Left kidney (tissue), 8 donors: ENCODE measurements at places on chromosomes 16 and 17. TPM values are rescaled to one million over a fixed set of nuclear protein-coding genes. Genes with fewer than 3 reads are reported as not detected.

DNA sequence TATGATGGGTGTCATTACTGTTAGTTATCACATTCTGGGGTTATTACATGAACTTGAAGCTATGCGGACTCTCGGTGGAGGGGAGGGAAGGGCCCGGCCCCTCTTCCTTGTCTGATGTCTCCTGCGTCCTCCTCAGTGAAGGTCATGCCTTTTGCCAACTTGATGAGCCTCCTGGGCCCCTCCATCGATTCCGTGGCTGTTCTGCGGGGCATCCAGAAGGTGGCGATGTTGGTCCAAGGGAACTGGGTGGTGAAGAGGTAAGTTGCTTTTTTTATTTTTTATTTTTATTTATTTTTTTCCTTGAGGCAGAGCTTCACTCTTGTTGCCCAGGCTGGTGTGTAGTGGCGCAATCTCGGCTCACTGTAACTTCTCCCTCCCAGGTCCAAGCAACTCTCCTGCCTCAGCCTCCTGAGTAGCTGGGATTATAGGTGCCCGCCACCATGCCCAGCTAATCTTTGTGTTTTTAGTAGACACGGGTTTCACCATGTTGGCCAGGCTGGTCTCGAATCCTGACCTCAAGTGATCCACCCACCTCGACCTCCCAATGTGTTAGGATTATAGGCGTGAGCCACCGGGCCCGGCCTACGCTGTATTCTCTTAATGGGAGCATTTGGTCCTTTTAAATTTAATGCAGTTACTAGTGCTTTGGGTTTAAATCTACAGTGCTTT is 21.6 kb downstream of the POLR3E start:
- no peak for DNase-seq

GRCh38 chr16:86554599-86554916 is 477 bp downstream of the MTHFSD start:
- DNase-seq, result peak; percentile 13

- no peak for DNase-seq
These were observed 27.1 kb downstream of the CDRT4 start for GRCh38 chr17:15440347-15440746.

- DNase-seq, result no peak
These were observed 9.8 kb downstream of the RHOT1 start for GRCh38 chr17:32152130-32152529.

DNA sequence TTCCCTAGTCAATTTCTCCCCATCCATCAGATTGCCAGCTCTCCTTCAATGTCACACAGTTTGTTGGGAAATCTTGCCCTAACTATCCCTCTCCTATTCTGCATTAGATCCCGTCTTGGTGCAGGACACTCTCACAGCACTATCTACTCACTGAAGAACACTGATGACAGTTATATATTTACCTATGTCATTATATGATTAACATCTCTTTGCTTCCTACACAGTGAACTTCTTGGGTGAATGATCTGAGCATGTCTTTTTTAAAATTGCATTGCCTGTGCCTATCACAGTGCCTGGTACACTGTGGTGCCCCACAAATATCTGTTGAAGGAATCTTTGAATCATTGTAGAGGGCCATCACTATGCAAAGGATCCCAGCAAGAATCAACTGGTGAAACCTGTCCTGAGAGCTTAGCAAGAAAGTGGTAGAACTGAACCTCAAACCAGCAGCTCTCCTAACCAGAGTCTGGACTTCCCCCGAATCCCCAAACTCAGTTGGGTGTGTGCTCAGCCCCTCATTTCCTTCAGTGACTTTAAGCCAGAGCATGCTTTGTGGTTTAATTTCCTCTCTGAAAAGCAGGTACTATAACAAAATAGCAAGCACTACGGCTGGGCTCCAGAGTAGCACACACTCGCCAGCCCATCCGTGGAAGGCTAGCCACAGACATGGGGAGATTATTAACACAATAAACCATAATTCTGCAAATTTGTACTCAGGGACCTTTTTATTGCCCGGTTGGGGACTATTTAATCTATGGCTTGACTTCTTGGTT is 680.7 kb upstream of the SALL1 start:
- DNase-seq, result no peak

- no peak for DNase-seq
These were observed 395.2 kb downstream of the WWOX start for GRCh38 chr16:78494674-78495073.

DNA sequence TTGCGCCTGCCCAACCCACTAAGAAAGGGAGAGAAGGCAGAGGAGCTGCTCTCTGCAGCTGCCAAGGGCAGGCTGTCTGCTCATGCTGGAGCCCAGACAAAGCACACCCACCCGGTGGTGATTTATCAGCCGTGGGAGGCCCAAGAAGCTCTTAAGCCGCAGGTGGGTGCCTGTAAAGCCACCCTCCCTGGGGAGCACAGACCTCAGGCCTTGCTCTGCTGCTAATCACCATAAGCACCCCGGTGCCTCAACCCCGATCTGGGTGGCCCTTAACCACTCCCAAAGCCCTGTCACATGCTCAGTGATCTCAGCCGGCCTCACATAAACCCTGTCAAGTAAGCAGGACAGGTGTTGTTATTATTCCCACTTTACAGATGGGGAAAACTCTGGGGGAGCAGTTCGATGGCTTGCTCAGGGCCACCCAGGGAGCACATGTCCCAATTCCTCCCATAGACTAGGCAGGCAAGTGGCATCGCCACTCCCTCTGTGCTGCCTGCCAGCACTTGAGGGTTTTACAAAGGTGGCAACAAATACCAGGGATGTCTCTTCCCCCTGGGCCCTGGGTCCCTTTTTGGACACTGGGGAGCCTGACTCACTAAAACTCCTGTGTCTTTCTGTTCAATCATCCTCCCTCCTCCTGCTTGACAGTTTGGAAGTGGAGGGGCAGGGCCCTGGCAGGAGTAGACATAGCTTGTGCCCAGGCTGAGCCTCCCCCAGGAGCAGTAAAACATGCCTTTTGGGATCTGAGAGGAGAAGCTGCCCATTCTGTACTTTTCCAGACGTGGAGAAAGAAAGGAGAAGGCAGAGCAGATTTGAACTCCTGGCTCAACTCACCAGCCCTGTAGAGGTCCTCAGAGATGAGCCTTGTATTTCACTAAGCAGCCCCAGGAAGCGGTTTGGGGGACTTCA is 299.3 kb downstream of the SOX9 start:
- no peak for DNase-seq

DNA sequence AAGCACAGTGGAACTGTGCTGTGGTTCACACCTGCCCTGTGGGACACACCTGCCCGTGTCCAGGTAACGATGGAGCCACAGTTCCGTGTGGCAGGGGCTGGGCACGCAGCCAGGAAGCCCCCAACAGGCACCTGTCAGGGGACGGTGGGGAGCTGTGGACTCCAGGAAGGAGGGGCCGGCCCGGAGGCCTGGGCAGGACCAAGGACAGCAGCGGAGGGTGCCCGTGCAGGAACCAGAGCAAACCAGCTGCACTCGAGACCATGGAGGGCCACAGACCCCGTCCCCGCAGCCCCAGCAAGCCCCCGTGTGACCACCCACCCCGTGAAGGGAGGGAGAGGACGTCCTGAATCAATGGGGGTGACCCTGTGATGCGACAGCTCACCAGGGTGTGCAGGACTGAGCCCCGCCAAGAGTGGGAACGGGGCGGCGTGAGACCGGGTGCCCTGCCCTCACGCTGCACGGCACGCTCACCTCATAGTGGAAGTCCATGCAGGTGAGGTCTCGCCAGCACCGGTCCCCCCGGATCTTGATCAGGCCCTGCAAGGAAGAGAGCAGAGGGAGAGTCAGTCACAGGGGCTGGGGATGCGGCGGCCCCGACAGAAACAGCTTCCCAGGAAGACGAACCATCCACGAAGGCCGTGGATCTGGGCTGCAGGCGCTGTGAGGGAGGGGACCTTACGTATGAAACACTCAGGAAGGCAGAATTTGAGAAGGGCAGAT is 78.1 kb downstream of the LMF1 start:
- DNase-seq, result no peak

Gene NPIPA7
- polyA plus RNA-seq, result 19.0 TPM

Gene FOXJ1
- 15.5 TPM for polyA plus RNA-seq

Gene FBXW10B
- polyA plus RNA-seq, result 1.4 TPM

Gene RNF222
- polyA plus RNA-seq, result 0.07 TPM

Gene G6PC1
- polyA plus RNA-seq, result 5.6 TPM

Gene TMEM114
- not detected for polyA plus RNA-seq

Gene PPY
- polyA plus RNA-seq, result 0.45 TPM
